ENCODE measurements at places on chromosomes 11 and 22. TPM values are rescaled to one million over a fixed set of nuclear protein-coding genes. Genes with fewer than 3 reads are reported as not detected.

Gene FXYD6
- total RNA-seq: 0.26 TPM

Gene MTMR2
- 37.8 TPM for total RNA-seq

Gene CCDC117
- 31.6 TPM for total RNA-seq

Gene FAM180B
- not detected for total RNA-seq

Gene DDTL
- 2.0 TPM for total RNA-seq

Gene TPBGL
- total RNA-seq: not detected

Gene DLG2
- 2.1 TPM for total RNA-seq

Gene TXN2
- total RNA-seq: 94.3 TPM

Gene RFPL2
- 0.53 TPM for total RNA-seq

Gene MIOX
- total RNA-seq: 0.59 TPM

GRCh38 chr11:33920838-33921613 is 29.1 kb upstream of the LMO2 start:
- H3K36me3 ChIP-seq: no peaks in the 10 kb centered on the region
- peaks cover 8% of the 10 kb centered on the region for H3K4me1 ChIP-seq
- DNase-seq: peak; percentile 22
- no peak overlapping the region for H3K4me3 ChIP-seq
- no peak overlapping the region for H3K27ac ChIP-seq
- H3K27me3 ChIP-seq: peaks cover 52% of the 10 kb centered on the region

DNA sequence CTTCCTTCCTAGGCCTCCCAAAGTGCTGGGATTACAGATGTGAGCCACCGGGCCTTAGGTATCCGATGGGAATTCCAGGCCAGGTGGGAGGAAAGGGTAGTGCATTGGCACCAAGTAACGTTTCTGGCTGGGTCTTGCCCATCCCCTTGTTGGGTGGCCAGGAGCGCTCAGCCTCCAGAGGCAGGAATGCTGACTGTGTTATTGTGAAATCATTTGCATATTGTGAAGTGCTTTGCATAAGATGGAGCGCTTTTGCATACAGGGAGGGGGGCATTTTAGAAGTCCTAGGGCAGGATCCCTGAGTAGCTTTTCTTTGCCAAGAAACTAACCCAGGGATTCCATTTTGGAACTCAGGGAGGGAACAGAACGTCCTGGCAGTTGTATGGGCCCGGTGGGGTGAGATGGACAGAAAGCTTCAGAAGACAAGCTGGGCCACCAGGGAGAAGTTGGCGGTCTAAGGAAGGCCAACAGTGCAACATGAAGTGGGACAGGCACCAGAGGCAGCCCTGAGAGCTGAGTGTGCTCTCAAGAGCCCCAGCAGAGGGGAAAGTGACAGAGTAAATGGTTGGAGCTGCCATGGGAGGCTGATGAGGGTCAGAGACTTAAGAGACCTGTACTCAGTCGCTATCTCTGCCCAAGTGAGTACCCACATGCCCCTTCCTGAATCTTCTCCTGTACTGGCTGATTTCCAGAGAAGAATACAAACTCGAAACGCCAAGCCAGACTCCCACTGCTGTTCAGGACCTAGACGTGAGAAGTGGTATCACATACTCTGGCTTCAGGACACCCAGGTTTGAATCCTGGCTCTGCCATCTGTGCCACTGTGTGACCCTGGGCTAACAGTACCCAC is 1.3 kb upstream of the SLC39A13 start:
- no peaks in the 10 kb centered on the region for H3K27me3 ChIP-seq
- peak overlapping the region; percentile 95 for H3K27ac ChIP-seq
- no peak for DNase-seq

- H3K27me3 ChIP-seq: no peaks in the 10 kb centered on the region
- no peak for DNase-seq
- no peak overlapping the region for H3K27ac ChIP-seq
Observed at GRCh38 chr11:84800755-84801346, 826.3 kb downstream of the DLG2 start.

GRCh38 chr11:103091064-103091800 is 728 bp downstream of the DCUN1D5 start:
- peak overlapping the region; percentile 88 for H3K27ac ChIP-seq
- H3K4me1 ChIP-seq: peaks cover 27% of the 10 kb centered on the region
- H3K27me3 ChIP-seq: peaks cover 12% of the 10 kb centered on the region

DNA sequence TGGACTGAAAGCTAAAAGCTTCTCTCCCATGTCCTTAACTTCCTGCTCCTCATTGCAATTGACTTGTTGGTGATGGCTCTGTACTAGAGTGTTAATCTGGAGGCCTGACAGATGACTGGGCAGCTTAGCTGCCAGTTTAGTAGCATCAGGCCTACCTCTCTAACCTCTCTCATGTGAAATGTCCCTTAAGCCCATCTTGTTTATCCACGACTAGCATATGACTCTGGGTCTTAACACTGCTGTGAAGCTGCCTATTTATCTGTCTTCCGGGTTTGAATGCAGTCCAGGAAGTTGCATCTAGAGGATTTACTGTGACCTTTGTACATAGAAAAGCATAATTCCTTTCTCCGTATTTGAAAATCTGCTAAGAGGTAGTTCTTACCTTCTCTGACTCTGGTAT is 85.3 kb upstream of the HORMAD2 start:
- H3K36me3 ChIP-seq: peaks cover 5% of the 10 kb centered on the region
- no peak overlapping the region for H3K4me3 ChIP-seq
- no peaks in the 10 kb centered on the region for H3K27me3 ChIP-seq
- peak overlapping the region; percentile 30 for H3K27ac ChIP-seq
- DNase-seq: no peak

DNA sequence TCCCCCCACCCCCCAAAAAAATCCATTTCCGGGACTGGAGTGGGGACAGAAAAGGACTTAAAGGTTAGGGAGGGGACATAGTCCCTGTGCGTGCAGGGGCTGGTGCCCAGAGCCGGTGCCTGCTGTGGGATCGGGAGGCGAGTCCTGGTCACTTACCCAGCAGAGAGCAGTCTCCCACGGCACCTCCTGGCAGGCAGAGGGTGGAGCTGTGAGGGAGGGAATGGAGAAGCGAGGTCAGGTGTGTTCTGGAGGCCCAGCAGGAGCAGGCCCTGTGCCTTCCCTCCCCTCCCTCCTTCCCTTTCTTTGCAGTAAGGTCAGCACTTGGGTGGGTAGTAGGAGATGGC is 28.4 kb downstream of the SHANK3 start:
- H3K27ac ChIP-seq: no peak overlapping the region
- peaks cover 12% of the 10 kb centered on the region for H3K4me1 ChIP-seq
- H3K27me3 ChIP-seq: peaks cover 1% of the 10 kb centered on the region
- H3K4me3 ChIP-seq: no peak overlapping the region
- DNase-seq: no peak

GRCh38 chr11:1220941-1221721 is 1.7 kb upstream of the MUC5B start:
- no peaks in the 10 kb centered on the region for H3K36me3 ChIP-seq
- no peak overlapping the region for H3K27ac ChIP-seq
- DNase-seq: no peak
- peaks cover 10% of the 10 kb centered on the region for H3K27me3 ChIP-seq
- H3K4me1 ChIP-seq: no peaks in the 10 kb centered on the region

DNA sequence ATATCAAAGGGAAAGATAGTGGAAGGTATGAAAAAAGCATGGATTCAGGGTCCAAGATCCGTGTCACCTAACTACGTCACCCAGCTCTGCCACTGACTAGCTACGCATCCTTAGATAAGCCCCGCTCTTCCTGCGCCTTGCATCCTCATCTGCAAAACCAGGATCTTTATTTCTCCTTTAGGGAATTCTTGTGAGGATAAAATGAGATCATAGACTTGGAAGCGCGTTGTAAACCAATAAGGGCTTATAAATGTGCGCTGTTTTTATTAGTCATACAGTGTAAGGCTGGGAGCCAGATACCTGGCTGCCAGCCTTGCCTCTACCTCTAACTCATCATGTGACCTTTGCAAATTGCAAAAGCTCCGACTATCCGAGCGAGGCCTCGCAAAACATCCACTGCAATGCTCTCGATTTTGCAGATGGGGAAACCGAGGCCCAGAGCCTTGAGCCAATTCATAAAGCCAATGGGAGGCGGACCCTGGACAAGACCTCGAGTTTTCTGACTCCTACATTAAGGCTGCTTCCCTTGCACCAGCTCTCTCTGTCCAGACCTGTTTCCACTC is 753 bp downstream of the PRPF19 start:
- DNase-seq: peak; percentile 31
- H3K27me3 ChIP-seq: no peaks in the 10 kb centered on the region
- peak overlapping the region; percentile 90 for H3K4me3 ChIP-seq
- peaks cover 32% of the 10 kb centered on the region for H3K4me1 ChIP-seq

- no peak overlapping the region for H3K4me3 ChIP-seq
- H3K4me1 ChIP-seq: no peaks in the 10 kb centered on the region
- no peaks in the 10 kb centered on the region for H3K27me3 ChIP-seq
- H3K36me3 ChIP-seq: no peaks in the 10 kb centered on the region
- DNase-seq: no peak
Observed at GRCh38 chr11:84829162-84829561, 798.0 kb downstream of the DLG2 start.

- H3K36me3 ChIP-seq: no peaks in the 10 kb centered on the region
- peaks cover 9% of the 10 kb centered on the region for H3K4me1 ChIP-seq
- H3K4me3 ChIP-seq: peak overlapping the region; percentile 70
- peaks cover 26% of the 10 kb centered on the region for H3K27me3 ChIP-seq
- no peak overlapping the region for H3K27ac ChIP-seq
Observed at GRCh38 chr11:102111787-102112508, 1.7 kb downstream of the YAP1 start.

GRCh38 chr11:105202844-105203548 is 63.4 kb upstream of the CARD18 start:
- H3K27ac ChIP-seq: no peak overlapping the region
- H3K27me3 ChIP-seq: no peaks in the 10 kb centered on the region
- H3K4me3 ChIP-seq: peak overlapping the region; percentile 20
- H3K4me1 ChIP-seq: peaks cover 16% of the 10 kb centered on the region

DNA sequence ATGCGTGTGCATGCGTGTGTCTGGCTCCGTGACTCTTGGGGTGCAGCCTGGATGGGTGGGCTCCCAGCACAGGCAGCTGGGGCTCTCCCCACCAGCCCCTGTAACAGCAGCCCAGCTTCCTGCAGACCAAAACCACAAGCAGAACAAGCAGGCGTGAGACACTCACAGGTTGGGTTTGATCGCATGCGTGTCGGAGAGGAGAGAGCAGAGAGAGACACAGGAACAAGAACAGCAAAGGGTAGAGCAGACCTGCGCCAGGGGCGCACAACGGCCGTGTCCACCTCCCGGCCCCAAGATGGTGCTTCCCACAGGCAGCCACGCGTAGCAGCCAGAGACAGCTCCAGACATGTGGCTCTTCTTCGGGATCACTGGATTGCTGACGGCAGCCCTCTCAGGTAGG is at the start of gene CD6:
Gene CD6, plus strand, starts transcription at position 161 of the 400 bp plus-strand sequence. Its CDS starts 186 bp downstream, at position 347.
- peak; percentile 82 for DNase-seq
- peak within 1 kb of the TSS; percentile 95 for H3K4me3 ChIP-seq
- peaks cover 43% of the 10 kb centered on the region for H3K36me3 ChIP-seq
- peaks cover 20% of the 10 kb centered on the region for H3K4me1 ChIP-seq
- peak within 1 kb of the TSS; percentile 99 for H3K27ac ChIP-seq

- H3K27me3 ChIP-seq: peaks cover 9% of the 10 kb centered on the region
- H3K4me3 ChIP-seq: no peak overlapping the region
- no peak for DNase-seq
- H3K27ac ChIP-seq: no peak overlapping the region
- no peaks in the 10 kb centered on the region for H3K4me1 ChIP-seq
Observed at GRCh38 chr11:120108785-120109168, 29.1 kb downstream of the TRIM29 start.

- no peak for DNase-seq
- H3K27me3 ChIP-seq: no peaks in the 10 kb centered on the region
- H3K27ac ChIP-seq: no peak overlapping the region
- no peaks in the 10 kb centered on the region for H3K4me1 ChIP-seq
Observed at GRCh38 chr22:28002863-28003565, 84.0 kb upstream of the PITPNB start.

DNA sequence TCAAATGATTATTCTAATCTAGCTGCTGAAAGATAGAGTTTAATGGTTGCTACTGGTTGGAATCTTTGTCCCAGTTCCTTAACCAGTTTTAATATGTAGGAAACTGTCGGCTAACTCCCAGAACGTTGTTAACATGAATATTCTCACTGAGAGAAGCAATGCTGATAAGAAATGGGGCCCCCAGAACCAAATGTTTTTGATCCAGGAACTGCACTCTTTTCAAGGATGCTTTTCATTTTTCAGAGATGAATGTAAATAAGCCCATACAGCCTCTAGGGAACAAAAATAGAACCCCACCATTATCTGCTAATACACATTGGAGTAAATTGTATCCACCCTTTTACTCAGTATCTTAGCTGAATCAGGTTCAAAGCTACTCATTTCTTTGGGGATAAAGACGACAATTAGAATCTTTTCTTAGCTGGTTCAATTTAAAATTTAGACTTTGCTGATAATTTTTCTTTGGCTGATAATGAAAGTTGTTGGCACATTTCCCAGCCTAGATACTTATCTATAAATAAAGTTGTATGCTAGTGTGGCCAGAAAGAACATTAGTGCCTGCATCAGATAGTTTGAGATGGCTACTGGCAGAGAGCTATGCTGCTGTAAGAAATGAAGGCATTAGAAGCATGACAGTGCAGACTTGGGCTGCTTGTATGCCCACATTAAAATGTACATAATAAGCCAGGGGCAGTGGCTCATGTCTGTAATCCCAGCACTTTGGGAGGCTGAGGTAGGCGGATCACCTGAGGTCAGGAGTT is 323.3 kb upstream of the PDGFD start:
- H3K4me1 ChIP-seq: no peaks in the 10 kb centered on the region
- peaks cover 6% of the 10 kb centered on the region for H3K36me3 ChIP-seq
- no peak for DNase-seq
- no peak overlapping the region for H3K27ac ChIP-seq
- no peak overlapping the region for H3K4me3 ChIP-seq
- H3K27me3 ChIP-seq: peaks cover 5% of the 10 kb centered on the region

DNA sequence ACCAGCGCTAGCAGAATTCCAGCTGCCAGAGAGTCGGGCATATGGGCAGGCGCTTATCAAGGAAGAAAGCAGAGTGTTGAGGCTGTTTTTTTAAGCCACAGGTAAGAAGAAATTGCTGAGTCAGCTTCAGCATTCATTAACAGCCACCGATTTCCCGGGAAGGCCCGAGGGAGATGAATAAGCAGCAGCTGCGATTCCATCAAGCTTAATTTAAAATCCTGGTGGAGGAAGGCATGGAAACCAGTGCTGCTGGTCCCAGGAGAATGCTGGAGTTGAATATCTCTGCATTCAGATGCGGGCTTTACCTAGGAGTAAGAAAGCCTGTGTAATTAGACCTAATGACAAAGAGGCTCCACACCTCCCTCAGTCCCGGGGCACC is 168.8 kb downstream of the BRD1 start:
- peaks cover 25% of the 10 kb centered on the region for H3K4me1 ChIP-seq
- H3K27ac ChIP-seq: no peak overlapping the region
- no peak overlapping the region for H3K4me3 ChIP-seq
- no peaks in the 10 kb centered on the region for H3K27me3 ChIP-seq

DNA sequence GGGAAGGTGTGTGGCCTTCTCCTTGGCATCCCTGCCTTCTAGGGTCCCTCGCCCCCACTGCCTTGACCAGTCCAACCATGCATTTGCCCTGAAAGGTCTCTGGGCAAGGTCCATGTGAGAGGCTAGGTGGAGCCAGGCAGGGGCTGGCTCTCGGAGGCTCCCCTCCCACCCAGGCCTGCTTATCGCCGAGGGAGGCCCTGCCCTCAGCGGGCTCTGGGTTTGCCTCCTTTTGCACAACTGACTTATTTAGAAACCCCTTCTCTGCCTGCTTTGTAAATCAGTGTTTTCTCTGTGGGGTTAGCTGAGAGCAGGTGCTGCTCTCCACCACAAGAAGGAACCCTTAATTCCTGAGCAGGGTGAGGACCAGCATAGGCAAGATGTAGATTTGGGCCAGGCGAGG is 47.7 kb downstream of the CD82 start:
- H3K4me1 ChIP-seq: peaks cover 67% of the 10 kb centered on the region
- peaks cover 52% of the 10 kb centered on the region for H3K36me3 ChIP-seq
- no peaks in the 10 kb centered on the region for H3K27me3 ChIP-seq
- no peak overlapping the region for H3K4me3 ChIP-seq

- H3K36me3 ChIP-seq: peaks cover 33% of the 10 kb centered on the region
- H3K27ac ChIP-seq: no peak overlapping the region
- no peak overlapping the region for H3K4me3 ChIP-seq
- DNase-seq: no peak
Observed at GRCh38 chr22:19357270-19358105, 66.0 kb upstream of the CLTCL1 start.

Data from activated CD4-positive, alpha-beta memory T cell treated with anti-CD3 and anti-CD28 coated beads for 36 hours (primary cell).